ENCODE measurements at places on chromosomes 1 and 21. TPM values are rescaled to one million over a fixed set of nuclear protein-coding genes. Genes with fewer than 3 reads are reported as not detected.

The TRABD2B gene
- not detected for total RNA-seq

The POLR3C gene
- 27.2 TPM for total RNA-seq

The LMOD1 gene
- total RNA-seq: 3.2 TPM

The TMEM54 gene
- total RNA-seq: 28.3 TPM

The OR2L2 gene
- total RNA-seq: not detected

The ZMPSTE24 gene
- total RNA-seq: 52.2 TPM

The PER3 gene
- 9.0 TPM for total RNA-seq

The TRIM63 gene
- 18.6 TPM for total RNA-seq

The SELL gene
- not detected for total RNA-seq

The TMEM51 gene
- total RNA-seq: 9.5 TPM

The RRP1B gene
- total RNA-seq: 33.4 TPM

The LRRC71 gene
- not detected for total RNA-seq

The RNPC3 gene
- total RNA-seq: 14.4 TPM

The PADI1 gene
- 0.31 TPM for total RNA-seq

The LRRC8C gene
- 0.99 TPM for total RNA-seq

The S100B gene
- total RNA-seq: not detected

The S100A12 gene
- not detected for total RNA-seq

The AMY1A gene
- total RNA-seq: not detected

The UTS2 gene
- not detected for total RNA-seq
